IMR-90 (cell line): ENCODE measurements at places on chromosomes 16 and 17. TPM values are rescaled to one million over a fixed set of nuclear protein-coding genes. Genes with fewer than 3 reads are reported as not detected.

GRCh38 chr17:40809721-40810421, 10.1 kb upstream of the KRT28 start:
- peak; percentile 43 for DNase-seq

- peak; percentile 77 for DNase-seq
Observed at GRCh38 chr16:86519649-86520316, 9.5 kb downstream of the FOXF1 start.

DNA sequence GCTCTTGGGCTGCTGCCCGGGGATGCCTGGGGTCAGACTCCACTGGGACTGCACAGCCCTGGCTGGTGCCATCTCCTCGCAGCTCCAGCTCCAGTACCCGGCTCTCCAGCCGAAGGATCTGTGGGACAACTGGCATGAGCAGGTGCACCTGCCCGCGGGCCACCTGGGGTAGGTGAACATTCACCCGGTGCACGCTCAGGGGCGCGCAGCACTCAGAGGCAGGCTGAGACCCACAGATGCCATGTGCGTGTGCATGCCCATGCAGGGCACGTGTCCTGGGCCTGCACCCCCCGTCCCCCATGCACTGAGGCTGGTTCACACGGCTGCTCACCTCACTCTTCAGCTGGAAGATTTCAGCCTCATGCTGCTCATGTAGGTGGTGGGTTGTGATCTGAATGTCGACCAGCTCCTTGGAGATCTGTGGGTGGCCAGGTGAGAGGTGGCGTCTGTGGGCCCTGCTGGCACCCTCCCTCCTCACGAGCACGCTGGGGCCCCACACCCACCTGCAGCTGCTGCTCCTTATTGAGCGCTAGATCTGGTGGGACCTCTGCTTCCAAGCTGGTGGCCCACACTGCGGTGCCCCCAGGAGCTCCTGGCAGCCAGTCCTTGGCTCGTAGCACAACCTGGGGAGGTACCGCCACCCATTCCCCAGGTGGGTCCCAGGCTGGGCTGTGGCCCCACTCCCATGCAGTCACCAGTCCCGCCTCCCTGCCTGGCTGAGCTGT, 618 bp downstream of the CCDC78 start:
- no peak for DNase-seq

DNA sequence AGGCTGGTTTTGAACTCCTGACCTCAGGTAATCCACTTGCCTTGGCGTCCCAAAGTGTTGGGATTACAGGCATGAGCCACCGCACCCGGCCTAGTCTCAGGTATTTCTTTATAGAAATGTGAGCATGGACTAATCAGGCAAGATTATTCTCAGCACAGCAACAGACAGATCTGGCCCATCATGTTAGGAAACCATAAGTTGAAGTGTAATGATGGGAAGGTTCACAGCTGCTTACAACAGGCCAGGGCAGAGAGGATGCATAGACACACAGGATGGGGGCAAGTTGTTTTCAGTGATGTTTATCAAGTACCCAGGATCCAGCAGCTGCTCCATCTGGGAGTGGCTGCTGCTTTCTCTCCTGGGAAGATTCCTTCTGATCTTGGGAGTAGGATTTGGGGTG, 16.6 kb upstream of the NOS2 start:
- no peak for DNase-seq

GRCh38 chr17:48586355-48587258, 3.4 kb downstream of the HOXB3 start:
- DNase-seq = peak; percentile 41

Gene STH
- total RNA-seq = not detected in 2 replicates

Gene SOX9
- 4.1 and 8.3 TPM in 2 replicates for total RNA-seq
